ENCODE measurements at places on chromosomes 3 and 15.

- no peak for DNase-seq
Observed at GRCh38 chr15:51375966-51376640, 34.6 kb downstream of the GLDN start.

- DNase-seq = no peak
Observed at GRCh38 chr3:190810957-190811356, 51.5 kb downstream of the GMNC start.

DNA sequence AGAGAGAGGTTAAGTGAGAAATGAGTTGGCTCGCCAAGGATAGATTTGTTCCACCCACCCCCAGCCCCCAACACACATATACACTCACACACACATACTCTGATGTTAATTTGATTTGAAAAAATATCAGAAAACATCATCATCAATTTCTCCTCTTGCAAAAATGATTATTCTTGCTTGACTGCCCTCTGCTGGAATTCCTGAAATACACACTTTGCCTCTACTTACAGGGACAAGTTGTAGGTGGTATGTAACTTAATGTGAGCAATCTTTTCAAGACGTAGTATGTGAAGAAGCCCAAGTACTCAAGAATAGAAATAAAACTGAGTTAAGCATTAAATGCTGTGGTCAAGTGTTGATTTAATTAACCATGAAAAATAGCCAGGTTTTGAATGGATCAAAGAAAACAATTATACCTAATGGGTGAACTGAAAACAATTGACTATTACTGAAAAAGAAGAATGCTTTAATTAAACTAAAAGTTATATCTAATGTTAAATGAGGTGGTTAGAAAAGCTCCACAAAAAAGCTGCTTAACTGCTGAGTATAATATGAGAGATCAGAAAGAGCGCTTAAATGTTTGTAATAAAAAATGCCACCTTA lies 46.6 kb upstream of the MDFIC2 start:
- DNase-seq = no peak

DNA sequence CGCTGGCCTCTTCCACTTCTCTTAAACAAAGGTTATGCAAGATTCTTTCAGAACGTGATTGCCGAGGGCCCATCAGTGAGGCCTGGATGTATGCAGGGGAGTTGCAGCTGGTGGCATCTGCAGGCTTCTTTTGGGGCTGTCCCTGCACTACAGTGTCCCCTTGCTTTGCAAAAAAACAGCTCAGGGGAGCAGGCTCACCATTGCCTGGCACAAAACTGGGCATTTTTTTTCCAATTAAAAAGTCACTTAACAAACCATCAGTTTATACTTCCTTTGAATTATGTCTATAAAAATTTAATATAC lies 148.6 kb downstream of the ATP10A start:
- no peak for DNase-seq

GRCh38 chr3:4935347-4935746 lies 43.9 kb upstream of the BHLHE40 start:
- DNase-seq = no peak

DNA sequence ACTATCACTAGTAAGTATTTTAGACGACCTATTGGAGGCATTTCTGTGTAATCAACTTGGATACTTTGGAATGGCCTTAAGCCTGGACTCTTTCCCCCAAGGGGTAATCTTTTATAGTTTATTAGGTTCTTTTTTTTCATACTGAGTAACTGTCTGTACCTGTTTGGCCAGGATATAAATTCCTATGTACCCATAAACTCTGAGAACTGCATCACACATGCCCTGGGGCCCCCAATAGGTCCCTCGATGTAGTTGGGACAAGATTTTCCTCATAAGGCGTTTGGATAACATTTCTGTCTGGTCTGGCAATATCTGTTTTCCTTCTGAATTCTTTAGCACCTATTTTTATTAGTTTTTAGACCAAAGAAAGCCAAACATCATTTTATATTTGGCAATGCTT lies 86.4 kb upstream of the WNT7A start:
- no peak for DNase-seq
